ENCODE measurements at places on chromosomes 7 and 10. TPM values are rescaled to one million over a fixed set of nuclear protein-coding genes. Genes with fewer than 3 reads are reported as not detected.

DNA sequence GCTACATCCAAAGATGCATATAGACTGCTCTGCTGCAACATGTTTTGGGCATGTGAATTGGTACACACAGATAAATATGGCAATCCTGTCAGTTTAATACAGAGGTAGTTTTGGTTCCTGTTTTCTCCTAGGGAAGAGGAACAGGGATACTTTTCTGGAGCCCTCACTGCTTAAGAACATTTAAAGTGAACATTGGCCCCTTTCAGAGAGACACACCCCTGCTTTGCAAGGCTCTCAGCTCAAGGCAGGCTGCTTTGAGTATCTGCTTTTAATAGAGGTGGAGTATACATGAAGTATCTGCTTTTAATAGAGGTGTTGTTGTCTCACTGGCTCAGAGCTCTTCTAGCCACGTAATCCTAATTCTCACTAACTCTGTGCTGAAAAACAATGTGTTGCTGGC, 38.9 kb downstream of the CYP51A1 start:
- DNase-seq = no peak

DNA sequence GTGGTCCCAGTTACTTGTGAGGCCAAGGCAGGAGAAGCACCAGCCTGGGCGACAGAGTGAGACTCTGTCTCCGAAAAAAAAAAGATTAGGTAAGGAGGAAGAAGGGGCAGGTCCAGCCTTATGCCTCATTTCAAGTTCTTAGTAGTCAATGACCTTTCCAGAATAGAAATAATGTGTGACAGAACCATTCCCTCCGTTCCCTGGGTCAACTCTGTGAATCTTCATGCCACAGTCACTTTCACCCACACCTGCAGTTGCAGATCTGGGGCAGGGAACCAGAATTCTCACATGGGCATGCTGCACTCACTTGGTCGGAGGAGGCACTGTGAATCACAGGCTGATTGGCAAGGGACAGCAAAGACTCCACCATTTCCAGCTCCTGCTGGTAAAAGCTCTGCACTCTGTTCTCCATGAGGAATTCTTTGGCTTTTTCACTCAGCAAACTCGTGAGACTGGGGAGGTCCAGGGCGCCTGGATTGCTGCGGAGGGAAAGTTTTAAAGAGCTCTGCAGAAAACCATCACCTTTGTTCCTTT, 20.7 kb downstream of the STN1 start:
- no peak for DNase-seq

DNA sequence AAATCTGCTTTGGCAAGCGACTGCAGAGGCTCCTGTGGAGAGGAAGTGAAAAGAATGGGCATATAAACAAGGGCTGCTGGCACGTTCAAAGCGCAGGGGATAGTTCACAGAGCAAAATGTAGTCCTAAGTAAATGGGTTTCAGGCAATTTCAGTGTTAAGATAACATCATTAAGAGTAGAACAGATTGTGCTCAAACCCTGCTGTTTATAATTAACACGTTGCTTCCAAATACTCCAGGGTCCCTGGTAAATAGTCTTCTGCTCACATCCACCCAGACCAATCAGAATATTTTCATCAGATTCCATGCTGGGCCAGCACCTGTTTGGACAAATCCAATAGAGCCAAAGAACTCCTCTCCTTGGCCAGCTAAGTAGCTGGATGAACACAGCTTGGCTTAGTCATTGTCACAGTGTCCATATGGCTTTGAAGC, 81.4 kb downstream of the ORC5 start:
- no peak for DNase-seq

- DNase-seq = no peak
These were observed 123.1 kb upstream of the PITRM1 start for GRCh38 chr10:3295582-3296151.

- no peak for DNase-seq
These were observed 860.9 kb downstream of the XPNPEP1 start for GRCh38 chr10:109062371-109062770.

DNA sequence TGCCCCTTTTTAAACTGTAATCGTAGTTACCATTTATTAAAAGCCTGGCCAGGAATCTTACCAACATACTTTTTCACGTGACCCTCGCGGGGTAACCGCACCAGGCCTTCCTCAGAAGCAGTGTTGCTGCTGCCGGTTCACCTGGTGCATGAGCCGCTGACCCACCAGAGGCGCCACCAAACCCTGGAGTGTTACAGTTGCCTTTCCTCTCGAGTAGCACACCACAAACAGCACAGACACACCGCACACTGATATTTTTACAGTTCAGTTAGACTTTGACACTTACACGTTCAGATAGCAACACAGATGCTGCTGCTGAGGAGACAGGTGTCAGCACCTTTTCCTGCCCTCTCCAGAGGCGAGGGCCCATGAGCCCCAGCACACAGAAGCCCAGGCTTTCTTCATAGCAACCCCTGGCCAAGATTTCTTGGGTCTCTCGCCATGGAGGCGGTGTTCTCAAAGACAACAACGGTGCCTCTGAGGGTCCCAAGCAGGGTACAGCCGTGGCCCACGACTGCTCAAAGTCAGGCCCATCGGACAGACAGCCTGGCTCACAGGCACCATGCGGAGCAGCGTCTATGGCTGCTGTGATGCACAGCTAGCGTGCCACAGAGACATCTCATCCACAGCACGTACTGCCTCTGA, 123.1 kb downstream of the DIP2C start:
- no peak for DNase-seq

GRCh38 chr10:45466784-45467183, 92.8 kb downstream of the ALOX5 start:
- no peak for DNase-seq

Gene MYO1G
- 0.84 TPM for total RNA-seq
